Left lung (tissue), 14 donors: ENCODE measurements at places on chromosomes 5 and 9.

GRCh38 chr5:159891371-159891770 lies 24.9 kb upstream of the ADRA1B start:
- H3K4me1 ChIP-seq: no peaks in the 10 kb centered on the region
- H3K27ac ChIP-seq: no peak overlapping the region
- no peaks in the 10 kb centered on the region for H3K27me3 ChIP-seq

DNA sequence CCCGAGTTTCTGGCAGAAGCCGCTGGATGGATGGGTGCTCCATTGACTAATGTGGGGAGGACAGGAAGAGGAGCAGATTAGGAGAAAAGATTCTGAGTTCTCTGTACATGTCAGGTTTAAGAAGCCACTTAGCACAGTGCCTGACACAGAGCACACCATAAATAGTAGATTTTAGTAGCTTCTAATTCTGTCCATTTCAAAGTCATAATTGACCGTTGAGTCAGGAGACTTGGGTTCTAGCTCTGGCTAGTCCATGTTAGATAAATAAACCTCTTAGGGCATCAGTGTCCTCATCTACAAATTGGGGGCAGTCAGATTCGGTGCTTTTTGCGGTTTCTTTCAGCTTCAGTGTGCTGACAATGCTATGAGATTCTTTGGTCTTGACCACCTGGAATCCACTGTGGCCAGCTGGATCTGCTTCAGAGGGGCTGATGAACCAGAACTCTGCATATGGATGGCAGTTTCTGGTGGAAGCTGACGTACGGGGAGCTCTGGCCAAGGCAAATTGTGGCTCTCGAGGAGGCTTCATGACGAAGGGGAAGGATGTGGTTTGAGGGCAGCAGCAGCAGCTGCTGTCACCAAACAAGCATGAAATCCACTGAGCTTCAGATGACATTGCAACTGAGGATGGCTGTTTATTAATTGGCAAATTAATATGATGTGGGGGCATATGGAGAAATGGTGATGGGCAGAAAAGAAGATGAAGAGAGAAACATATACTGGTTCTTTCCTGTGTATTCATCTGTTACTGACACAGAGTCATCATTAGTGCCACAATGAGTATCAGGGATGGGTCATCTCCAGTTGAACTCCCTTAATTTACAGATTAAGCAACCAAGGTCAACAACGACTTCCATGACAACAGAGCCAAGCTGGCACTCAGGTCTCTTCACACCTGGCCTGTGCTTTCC lies 134.4 kb downstream of the AOPEP start:
- H3K4me1 ChIP-seq: peaks cover 16% of the 10 kb centered on the region
- no peak for DNase-seq
- no peaks in the 10 kb centered on the region for H3K27me3 ChIP-seq
- H3K4me3 ChIP-seq: no peak overlapping the region

- H3K27me3 ChIP-seq: no peaks in the 10 kb centered on the region
- H3K4me1 ChIP-seq: no peaks in the 10 kb centered on the region
- no peaks in the 10 kb centered on the region for H3K36me3 ChIP-seq
- no peak overlapping the region for H3K27ac ChIP-seq
Observed at GRCh38 chr9:17810728-17811571, 232.1 kb downstream of the SH3GL2 start.

DNA sequence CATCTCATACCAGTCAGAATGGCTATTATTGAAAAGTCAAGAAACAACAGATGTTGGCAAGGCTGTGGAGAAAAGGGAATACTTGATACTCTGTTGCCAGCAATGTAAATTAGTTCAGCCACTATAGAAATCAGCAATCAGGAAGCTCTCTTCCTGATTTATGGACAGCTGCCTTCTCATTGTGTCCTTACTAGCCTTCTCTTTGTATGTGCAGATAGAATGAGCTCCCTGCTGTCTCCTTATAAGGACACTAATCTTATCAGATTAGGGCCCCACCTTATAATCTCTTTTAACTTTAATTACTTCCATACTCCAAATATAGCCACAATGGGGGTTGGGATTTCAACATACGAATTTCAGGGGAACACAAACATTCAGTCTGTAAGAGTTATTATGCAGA lies 38.0 kb downstream of the KCNV2 start:
- no peaks in the 10 kb centered on the region for H3K36me3 ChIP-seq
- H3K4me1 ChIP-seq: no peaks in the 10 kb centered on the region
- no peaks in the 10 kb centered on the region for H3K27me3 ChIP-seq
- no peak for DNase-seq
- no peak overlapping the region for H3K27ac ChIP-seq

DNA sequence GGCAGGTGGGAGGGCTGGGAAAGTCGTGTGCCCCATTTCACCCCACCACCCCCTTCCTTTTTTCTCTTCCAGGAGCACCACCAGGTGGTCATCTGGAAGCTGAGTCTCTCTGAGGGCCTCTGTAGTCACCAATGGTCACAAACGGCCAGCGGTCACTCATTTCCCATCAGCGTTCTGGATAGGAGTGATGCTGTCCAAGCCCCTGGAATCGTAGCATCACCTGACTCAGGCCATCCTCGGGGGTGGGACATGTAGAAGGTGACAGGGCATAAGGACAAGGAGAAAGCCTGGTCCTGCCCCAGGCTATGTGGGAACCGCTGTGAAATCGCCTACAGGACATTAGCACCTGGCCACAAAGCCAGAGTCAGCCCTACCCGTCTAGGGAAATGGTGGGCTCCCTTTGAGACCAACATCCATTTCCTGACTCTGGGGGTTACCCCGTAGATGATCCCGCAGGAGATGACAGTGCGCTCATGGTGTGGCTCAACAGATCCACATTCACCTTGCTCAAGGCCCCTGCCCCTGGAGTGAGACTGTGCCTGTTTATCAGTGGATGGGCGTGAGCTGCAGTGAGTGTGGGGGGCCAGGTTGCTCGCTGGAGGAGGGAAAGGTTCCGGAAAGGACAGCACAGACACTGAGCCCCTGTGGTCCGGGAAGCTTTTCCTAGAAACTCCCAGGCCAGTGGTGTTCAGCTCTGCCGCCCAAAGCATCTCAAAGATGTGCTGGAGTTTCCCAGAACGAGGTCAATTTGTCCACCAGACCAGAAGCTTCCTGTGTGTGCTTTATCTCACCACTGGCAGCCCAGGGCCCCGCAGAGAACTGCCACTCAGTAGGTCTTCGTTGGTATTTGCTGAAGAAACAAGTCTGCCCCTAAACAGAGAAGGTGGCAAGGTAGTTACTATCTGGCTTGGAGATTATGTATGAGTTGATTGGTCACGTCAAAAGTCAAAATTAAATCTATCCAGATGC lies 61.1 kb upstream of the UNC5A start:
- no peak overlapping the region for H3K4me3 ChIP-seq
- peaks cover 30% of the 10 kb centered on the region for H3K27me3 ChIP-seq
- H3K27ac ChIP-seq: no peak overlapping the region
- DNase-seq: no peak
- no peaks in the 10 kb centered on the region for H3K4me1 ChIP-seq
